ENCODE measurements at places on chromosomes 13 and 19.

DNA sequence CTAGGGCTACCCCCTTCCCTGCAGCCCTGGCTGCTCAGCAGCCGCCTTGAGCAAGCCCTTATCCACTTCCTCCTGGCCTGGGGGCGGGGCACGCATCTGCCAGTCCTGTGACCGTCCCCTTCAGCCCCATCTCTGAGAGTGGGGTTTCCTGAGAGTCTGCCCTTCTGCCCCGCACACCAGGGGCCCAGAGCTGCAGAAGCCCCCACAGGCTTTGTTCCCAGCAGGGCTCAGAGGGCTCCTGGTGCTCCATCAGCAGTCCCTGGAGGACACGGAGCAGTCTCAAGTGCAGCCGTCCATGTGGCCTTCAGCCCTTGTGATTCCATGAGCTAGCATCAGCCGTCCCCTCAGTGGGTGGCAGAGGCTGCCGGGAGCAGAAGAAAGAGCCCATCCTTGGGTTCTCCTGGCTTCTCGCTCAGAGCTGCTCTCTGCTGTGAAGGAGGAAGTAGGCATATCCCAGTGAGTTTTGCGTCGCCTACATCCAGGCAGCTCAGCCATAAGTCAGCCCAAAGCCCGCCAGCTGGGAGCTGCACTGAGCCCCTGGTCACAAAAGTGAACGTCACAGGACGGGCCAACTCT is 16.3 kb downstream of the MYO9B start:
- peak; percentile 72 for DNase-seq

- DNase-seq = no peak
Observed at GRCh38 chr13:21383090-21383489, 76.0 kb downstream of the ZDHHC20 start.

- DNase-seq = no peak
Observed at GRCh38 chr19:11225172-11225571, 14.2 kb upstream of the ANGPTL8 start.

GRCh38 chr19:533364-534058 is 2.0 kb downstream of the CDC34 start:
- no peak for DNase-seq

DNA sequence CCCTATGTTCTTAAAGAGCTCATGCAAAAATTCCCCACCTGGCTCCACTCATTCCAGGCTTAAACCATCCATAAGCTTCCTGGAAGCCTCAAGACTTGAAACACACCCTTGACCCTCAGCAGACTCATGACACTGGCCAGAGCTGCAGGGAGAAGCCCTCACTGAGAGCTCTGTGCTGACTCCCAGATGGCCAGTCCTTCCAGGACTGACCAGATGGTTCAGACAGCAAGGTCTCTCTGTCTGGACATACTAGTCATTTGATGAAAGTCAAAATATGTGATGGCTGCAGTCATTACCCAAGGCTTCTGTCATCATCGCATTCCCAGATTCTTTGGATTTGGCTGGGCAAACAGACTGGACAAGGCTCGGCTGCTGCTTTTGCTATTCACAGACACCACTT is 397.4 kb downstream of the FOXO1 start:
- no peak for DNase-seq

GRCh38 chr19:30407068-30407709 is 35.0 kb downstream of the ZNF536 start:
- DNase-seq = no peak

- DNase-seq = no peak
Observed at GRCh38 chr13:113666951-113667701, at the start of gene GRK1. TSS of gene GRK1 (plus strand) at chr13:113667219. CDS start at chr13:113667387, 168 bp downstream.

DNA sequence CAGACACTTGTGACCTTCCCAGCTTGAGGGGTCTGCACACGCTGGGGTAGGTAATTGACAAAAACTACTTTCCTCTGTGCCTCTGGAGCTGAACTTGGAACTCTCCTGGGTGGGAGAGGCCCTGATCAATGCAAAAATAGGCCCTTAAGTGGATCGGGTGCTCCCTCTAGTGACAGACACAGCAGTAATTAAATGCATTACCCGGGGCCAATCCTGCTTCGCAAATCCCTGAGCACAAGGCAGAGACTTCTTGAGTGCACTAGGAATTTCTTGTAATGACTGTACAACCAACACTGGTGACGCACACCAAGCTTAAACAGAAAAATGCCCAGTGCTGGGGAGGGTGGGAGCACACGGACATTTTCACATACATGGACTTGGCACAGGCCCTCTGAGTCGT is 10.6 kb upstream of the UBE2S start:
- peak; percentile 78 for DNase-seq

DNA sequence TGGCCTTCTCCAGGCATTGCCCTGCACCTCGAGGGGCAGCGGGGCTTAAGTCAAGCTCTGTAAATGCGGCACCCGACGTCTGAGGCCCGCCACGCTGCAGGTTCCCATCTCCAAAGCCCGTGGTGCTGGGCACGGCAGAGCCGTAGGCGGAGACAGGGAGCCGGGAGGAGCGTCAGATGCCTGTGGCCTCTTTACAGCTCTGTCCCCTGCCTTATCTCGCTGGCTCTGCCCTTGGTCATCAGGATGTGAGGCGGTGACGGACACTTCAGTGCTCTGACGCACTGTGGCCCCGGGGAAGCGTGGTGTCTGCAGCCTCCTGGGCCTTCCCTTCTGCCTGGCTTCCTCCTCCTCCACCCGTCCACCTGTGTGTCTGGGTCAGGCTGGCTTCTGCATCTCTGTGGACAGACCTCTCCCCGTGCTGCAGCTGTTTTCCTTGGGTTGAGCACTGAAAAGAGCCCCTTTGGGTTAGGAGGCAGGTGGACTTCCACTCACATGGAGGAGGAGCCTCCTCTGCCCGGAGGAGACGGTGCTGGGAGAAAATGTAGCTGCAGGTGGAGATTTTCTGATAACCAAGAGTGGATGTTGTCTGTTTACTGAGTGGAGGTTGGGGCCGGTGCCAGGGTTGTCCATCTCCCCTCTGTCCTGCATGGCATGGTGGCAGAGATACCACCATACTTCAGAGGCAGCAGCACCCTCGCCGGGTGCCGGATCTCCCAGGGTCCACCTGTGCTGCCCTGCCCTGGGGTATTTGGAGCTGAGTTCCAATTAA is 14.6 kb downstream of the MCF2L start:
- no peak for DNase-seq

DNA sequence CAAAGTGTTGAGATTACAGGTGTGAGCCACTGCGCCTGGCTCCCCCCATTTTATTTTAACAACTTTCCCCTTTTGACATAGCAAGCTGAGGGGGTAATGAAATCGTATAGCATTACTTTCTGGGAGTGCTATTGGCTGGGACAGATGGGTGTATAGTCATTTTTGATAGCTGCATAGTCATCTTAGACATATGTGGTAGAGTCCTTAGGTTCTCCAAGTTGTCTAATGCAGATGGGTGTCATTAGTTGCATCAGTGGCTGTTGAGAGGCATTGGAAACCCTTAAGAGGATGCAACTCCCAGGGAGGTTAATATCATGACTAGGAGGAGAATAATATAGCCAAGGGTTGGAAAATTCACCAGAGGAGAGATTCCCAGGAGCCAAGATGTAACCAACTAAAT is 28.6 kb upstream of the PNMA8B start:
- DNase-seq = no peak

DNA sequence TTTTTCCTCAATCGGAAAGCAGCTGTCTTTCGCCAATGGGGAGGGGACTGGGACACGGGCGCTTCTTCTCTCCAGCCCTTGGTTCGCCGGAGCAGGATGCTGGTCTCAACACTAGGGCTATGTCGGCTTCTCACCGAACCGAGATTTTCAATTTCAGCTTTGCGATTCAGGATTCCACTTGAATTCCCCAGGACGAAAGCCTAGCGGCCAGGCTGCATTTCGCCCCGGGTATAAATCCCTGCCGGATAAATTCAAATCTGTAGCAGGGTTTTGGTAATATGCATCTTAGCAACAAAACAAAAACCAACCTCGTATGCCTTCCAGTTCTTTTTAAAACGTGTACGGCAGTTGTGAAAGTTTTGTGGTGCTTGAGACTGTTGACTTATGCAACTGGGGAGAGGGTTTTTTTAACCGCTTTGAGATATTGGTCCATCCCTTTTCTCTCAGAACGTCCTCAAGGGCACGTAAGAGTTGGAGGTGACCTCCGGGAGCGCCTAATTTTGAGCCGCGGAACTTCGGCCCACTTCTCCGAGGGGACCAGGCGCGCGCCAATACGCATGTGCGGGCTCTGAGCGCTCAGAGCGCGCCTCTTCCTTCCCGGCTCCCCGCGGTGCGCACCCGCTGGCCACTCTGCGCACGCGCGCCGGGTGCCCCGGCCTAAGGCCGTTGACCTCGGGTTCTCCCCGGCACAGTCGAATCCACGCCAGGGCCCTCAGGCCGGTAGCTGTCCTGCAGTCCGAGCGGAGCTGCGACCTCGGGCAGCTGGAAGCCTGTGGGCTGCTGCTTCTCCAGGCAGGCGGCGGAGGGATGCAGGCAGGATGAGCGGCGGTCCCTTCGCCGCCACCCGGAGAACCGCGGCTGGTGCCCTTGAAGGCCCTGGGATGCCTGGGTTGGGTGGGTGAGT is 7.6 kb downstream of the POU4F1 start:
- DNase-seq = peak; percentile 44

GRCh38 chr19:1474765-1475351 is 4.2 kb downstream of the C19orf25 start:
- no peak for DNase-seq

- DNase-seq = no peak
Observed at GRCh38 chr19:30676990-30677679, 305.0 kb downstream of the ZNF536 start.

- no peak for DNase-seq
Observed at GRCh38 chr13:41455725-41456419, 1.5 kb upstream of the RGCC start.

DNA sequence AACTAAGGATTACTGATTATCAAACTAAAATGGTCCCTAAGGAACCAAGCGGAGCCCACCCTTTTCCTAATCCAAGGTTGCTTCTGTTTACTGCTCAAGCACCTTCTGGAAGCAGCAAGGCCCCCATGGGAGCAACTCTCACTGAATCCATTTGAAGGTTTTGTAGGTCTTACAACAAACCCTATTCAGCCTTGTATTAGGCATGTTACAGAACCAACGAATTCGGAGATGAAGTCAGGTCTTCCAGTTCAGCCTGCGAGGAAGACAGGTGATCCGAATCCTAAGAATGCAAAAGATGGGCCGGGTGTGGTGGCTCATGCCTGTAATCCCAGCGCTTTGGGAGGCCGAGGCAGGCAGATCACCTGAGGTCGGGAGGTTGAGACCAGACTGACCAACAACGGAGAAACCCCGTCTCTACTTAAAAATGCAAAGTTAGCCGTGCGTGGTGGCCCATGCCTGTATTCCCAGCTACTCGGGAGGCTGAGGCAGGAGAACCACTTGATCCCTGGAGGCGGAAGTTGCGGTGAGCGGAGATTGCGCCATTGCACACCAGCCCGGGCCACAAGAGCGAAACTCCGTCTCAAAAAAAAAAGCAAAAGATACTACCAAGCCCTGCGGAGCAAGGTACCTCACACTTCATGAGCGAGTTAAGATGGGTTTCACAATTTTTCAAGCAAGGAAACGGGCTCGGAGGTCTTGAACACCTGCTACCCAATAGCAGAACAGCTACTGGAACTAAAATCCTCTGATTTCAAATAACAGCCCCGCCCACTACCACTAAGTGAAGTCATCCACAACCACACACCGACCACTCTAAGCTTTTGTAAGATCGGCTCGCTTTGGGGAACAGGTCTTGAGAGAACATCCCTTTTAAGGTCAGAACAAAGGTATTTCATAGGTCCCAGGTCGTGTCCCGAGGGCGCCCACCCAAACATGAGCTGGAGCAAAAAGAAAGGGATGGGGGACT is 609 bp downstream of the ZAR1L start:
- DNase-seq = peak; percentile 94

DNA sequence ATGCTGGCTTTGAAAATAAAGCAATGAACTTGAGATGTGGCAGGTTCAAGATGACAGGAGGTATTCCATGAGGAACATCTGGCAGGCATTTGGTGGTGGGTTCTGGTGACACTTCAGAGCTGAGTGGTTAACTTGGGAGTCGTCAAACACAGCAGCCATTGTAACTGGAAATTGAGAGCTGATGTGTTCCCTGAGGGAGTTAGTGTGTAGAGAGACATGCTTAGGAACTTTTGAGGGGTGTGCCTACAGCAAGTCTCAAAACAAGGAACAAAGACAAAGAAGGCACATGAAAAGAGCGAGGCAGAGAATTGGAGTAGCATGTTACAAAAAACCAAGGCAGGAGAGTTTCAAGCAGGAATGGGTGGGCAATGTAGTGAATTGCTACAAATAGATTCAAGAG is 53.9 kb upstream of the KL start:
- no peak for DNase-seq

- DNase-seq = no peak
Observed at GRCh38 chr13:78102741-78103140, 184.1 kb upstream of the EDNRB start.

- no peak for DNase-seq
Observed at GRCh38 chr13:25455146-25455545, 83.4 kb downstream of the ATP8A2 start.

- no peak for DNase-seq
Observed at GRCh38 chr19:7230826-7231225, 63.4 kb downstream of the INSR start.

GRCh38 chr13:107295416-107296140 is 727.6 kb upstream of the ARGLU1 start:
- DNase-seq = no peak

DNA sequence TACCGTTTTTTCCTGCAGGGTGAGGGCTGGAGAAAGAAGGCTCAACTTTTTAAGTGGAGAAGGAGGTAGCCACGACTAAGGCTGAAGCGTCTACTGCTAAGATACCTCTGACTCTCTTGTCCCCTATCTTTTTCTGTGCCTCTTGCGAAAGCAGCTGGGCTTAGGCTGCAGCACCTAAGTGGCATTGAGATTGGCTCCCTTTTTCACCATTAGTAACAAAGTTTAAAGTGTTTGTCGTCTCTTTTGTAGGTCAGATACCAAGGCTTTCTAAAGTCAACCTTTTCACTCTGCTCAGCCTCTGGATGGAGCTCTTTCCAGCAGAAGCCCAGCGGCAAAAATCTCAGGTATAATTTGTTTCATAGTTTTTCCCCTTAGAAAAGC is 887 bp downstream of the CDADC1 start:
- DNase-seq = no peak

- DNase-seq = no peak
Observed at GRCh38 chr19:50710612-50711011, 9.0 kb downstream of the SHANK1 start.

DNA sequence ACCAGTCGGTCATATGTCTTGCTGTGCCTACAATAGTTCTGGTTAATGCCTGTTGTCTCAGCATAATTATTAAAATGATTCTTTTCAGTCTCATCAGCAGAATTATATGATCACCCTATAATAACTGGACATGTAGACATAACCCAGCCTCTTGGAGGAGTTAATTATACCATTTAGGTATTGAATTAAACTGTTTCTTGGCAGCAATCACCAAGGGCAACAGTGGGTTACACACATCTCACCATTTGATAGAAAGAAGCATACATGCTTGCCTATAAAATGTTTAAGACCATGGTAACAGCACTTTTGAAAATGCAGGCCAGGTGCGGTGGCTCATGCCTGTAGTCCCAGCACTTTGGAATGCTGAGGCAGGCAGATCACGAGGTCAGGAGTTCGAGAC is 184.6 kb downstream of the RGCC start:
- no peak for DNase-seq
